ENCODE measurements at places on chromosomes 2 and 18.

GRCh38 chr2:178205853-178206521 is 11.7 kb downstream of the OSBPL6 start:
- no peaks in the 10 kb centered on the region for H3K36me3 ChIP-seq
- no peak for DNase-seq
- H3K4me1 ChIP-seq: no peaks in the 10 kb centered on the region
- no peaks in the 10 kb centered on the region for H3K27me3 ChIP-seq
- H3K4me3 ChIP-seq: no peak overlapping the region

DNA sequence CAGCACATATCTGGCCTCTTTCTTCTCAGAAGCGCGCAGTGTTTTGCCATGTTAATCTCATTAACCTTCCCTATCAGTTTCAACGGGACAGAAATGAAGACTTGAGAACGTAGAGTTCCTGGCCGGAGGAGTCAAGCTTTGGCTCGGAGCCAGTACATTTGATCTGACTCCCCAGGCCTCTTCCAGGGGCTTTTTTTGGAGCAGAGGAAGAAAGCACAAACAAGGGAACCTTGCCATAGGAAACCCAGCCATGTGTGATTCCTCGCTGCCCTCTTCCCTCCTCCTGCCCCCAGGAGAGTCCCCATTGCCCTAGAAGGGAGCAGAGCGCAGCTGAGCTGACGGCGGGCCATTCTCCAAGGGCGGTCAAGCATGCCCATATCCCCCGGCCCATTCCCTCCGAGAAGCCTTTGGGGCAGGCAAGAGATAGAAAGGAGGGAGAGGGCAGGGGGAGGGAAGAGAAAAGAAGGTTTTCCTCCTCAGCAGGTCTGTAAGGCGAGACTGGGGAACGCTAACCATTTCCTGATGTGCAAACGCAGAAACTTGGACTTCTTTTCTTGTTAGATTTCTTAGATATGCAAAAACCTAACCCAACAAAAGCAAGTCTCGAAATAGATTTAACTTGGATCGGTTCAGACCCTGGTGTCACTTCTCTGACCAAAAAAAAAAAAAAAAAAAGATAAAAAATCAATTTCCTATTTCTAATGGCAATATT is 63.7 kb upstream of the POU3F3 start:
- H3K27me3 ChIP-seq: no peaks in the 10 kb centered on the region
- DNase-seq: no peak
- no peaks in the 10 kb centered on the region for H3K4me1 ChIP-seq

GRCh38 chr2:169478339-169478738 is 955 bp upstream of the BBS5 start:
- no peaks in the 10 kb centered on the region for H3K36me3 ChIP-seq
- peaks cover 2% of the 10 kb centered on the region for H3K4me1 ChIP-seq

DNA sequence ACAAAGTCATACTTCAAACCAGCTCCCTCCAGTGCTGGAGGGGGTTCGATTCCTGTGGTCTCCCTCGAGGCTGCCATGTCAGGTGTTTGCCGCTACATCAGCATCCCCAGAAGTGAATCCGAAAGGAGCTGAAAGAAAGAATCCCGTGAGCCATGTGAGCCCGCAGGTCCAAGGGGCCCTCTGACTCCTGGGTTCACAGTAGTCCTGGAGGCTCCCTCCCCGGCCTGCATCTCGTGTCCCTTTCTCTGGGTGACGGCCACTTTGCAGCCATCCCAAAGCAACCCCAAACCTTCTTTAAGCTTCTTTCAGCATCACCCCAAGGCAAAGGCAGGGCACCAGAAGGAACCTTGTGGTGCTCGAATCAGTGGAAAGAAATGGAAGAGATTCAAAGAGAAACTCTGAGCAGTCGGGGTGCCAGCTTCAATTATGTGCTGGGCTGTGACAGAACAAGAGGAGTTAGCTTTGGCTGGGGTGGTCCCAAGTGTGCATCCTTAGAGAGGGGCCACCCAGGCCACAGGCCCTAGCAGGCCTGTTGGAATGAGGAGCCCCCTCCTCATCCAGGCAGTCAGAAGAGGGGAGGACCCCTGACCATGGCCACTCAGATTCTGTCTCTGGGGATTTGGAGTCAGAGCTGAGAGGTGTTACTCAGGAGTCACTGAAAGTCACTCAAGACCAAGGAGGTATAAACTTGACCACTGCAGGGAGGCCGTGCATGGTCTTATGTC is 59.7 kb downstream of the CIB4 start:
- no peak overlapping the region for H3K27ac ChIP-seq
- H3K36me3 ChIP-seq: no peaks in the 10 kb centered on the region
- no peak for DNase-seq
- no peak overlapping the region for H3K4me3 ChIP-seq
- no peaks in the 10 kb centered on the region for H3K4me1 ChIP-seq
